ENCODE measurements at places on chromosomes 2 and 18.

DNA sequence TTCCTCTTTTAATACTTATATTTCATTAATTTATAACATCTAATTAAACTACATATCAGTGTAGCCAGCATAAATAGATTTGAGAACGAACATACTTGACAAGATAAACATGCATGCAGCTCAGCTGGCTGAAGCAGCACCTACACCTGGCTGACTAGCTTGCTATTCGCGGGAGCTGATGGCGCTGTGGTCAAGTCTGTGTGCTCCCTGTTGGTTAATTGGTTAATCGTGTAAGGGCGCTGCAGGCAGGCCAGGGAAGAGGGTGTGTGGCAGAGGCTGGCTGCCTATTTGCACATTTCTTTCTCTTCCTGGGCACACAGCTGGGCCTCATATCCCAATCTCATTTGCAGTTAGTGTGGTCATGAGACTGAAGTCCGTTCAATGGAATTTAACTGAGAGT is 14.5 kb upstream of the VWA3B start:
- DNase-seq: no peak

GRCh38 chr2:29295845-29296244 is 180.6 kb downstream of the CLIP4 start:
- no peak for DNase-seq

- DNase-seq: no peak
Observed at GRCh38 chr2:222239091-222239490, 59.7 kb downstream of the PAX3 start.

- no peak for DNase-seq
Observed at GRCh38 chr2:224901121-224901676, 141.1 kb downstream of the DOCK10 start.

DNA sequence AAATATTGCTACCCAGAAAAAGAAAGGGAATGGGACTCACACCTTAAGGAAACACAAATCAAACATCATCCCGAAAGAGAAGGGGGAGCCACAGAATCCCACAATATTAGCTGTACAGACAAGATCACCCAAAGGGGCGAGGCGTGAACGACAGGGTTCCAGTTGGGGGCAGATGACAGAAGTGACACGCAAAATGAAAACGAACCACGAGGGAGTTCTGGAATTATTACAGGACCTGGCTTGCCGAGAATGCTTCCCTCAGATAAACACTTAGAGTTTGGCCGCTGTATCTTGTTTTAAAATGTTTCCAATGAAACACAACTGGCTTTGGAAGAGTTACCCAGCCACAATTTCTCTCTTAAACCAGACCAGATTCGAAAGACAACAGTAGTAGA is 60.4 kb downstream of the C2orf76 start:
- no peak for DNase-seq

DNA sequence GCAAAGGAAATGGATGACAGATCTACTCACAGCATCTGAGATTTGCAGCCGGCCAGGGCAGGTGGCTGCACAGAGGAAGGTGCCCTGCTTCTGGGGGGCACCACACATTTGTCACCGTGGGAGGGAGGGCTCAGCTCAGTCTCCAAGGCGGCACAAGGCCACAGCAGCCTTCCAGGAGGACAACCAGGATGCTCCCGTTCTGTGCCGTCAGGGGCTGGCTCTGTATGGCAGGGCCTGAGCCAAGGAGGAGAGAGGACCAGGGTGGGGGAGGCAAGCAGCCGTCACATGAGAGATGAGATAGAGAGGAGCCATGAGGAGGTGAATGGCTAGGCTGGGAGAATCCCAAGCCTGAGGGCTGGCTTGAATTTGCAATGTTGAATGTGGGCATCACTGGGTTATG is 4.6 kb upstream of the BOK start:
- DNase-seq: no peak

DNA sequence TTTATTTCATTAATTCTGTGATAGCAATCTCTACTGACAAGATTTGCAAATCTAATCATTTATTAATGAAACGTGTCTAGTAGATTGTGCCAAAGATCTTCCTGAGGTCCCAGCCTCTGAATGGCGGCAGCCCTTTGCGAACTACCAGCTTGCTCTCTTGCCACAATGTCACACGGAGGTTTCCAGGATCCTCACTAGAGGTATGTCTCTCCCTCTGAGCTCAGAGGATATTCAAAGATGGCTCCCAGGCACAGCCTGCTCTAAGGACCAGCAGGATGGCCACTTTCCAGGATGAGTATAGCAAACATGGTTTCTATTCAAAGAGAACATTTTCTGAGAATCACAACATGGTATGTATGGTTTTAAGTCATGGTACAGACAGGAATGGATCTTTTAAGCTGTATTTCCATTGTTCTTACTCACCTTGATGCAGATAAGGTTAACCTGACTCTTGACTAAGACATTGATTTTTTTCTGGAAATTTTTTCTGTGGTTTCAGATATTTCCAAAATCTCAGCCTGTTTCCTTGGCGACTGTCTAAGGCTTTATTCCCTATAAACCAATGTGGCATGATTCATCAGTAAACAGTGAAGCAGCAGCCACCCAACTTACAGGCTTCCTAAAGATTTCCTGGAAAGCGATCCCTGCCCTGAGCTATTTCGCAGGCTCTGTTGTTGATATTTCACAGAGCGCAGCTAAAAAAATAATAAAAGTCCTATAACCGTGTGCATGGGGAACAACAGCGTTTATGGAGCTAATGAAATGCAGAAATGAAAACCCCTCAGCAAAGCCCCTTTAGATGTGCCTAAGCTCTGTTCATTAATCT is 54.1 kb upstream of the KLF7 start:
- DNase-seq: peak; percentile 88

GRCh38 chr2:178523596-178524134 is 43.4 kb downstream of the PLEKHA3 start:
- DNase-seq: no peak

GRCh38 chr2:197613509-197613987 is 61.8 kb downstream of the RFTN2 start:
- DNase-seq: peak; percentile 36

- DNase-seq: no peak
Observed at GRCh38 chr18:79530821-79531220, 135.1 kb downstream of the NFATC1 start.

GRCh38 chr2:191566344-191566743 is 111.6 kb upstream of the NABP1 start:
- peak; percentile 66 for DNase-seq

DNA sequence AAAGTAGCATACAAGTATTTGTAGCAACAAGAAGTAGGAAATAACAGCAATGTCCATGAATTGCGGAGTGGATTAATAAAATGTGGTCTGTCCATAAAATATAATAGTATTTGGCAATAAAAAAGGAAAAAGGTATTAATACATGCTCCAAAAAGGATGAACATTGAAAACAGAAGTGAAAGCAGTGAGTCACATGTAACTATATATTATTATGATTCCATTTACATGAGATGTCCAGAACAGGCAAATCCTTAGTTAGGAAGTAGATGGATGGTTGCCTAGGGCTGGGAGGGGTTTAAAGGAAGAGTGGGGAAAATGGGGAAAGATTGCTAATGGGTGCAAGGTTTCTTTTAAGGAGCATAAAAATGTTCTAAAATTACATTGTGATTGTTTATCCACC is 44.5 kb downstream of the CCDC74A start:
- DNase-seq: peak; percentile 18

DNA sequence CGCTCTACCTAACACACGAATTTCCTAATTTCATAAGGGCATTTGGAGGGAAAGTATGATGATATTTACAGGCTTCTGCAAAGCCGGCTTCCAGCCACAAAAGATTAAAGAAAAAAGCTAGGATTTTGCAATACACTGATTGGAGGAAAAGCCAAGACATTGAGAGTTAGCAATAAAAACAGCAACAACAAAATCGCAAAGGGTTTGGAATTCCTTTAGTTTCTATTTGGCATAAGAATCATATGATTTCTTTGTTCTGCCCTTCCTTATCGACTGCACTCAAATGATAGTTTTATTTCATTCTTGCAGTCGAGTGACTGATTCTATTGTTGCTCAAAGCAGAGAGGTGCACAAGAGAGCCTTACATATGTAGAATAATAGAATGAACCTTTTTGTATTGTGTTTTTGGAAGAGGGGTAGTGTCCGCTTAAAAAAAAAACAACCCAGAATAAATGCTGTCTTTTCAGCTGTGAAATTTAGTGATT is 3.9 kb upstream of the ZNF532 start:
- DNase-seq: peak; percentile 85

DNA sequence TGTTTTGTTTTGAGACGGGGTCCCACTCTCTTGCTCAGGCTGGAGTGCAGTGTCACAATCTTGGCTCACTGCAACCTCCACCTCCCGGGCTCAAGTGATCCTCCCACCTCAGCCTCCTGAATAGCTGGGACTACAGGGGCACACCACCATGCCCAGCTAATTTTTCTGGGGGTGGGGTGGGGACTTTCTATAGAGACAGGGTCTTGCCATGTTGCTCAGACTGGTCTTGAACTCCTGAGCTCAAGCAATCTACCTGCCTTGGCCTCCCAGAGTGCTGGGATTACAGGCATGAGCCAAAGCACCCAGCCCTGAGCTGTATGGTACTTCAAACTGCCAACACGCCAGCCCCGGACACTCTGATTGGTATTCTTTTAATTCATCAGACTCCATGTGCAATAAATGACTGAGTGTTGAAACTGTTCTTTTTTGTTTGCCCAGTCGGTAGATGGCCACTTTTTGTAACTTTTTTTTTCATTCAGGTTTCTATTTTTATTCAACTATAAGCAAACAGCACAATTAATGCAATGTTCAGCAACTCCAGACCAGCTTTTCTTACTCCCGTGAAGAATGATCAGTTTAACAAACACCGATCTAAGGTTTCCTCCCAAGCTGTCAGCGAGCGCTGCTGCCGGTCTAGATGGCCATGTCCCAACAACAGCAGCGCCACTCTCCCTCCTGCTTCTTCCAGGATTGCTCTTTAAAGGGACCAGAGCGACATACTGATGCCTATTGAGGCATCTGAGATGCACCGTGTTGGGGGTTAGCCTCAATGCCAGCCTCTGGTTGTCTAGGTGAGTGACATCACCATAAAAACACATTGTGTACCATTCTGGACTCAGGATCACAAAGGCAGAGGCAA is 12.5 kb upstream of the TGOLN2 start:
- DNase-seq: peak; percentile 8

DNA sequence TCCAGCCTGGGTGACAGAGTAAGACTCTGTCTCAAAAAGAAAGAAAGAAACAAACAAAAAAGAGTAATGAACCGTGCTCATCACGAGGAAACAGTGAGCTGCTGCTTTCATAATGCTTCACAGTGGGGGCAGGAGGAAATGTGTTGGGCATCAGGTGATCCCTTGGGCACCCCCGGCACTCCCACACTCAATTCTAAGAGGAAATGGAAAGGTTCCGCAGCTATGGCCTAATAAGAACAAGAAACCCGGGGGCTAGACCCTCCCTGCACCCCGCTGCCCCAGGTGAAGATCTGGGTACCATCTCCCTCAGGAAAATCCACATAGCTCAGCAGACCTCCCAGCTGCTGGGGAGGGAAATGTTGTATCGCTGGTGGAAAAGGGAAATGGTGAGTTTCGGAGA is 118.9 kb downstream of the LPIN1 start:
- DNase-seq: no peak

- DNase-seq: no peak
Observed at GRCh38 chr2:197145471-197146056, 165.0 kb downstream of the ANKRD44 start.

GRCh38 chr2:176110415-176111308 is 3.6 kb downstream of the HOXD11 start:
- no peak for DNase-seq

DNA sequence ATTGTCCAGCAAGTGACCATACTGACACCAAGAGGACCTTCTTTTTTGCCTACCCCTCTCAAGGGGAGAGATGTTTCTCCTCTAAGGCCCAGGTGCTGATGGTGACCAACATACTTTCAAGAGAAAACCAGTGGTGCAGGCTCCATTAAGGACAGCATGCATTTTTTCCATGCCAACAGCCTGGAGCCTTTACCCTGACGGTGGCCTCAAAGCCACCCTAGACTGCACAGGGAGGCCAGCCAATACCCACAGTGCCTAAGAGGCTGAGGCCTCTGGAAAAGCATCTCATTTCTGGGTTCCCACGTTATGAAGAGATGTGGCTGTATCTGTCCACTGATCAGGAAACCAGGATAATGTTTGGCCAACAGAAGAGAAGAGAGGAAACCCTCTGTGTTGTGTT is 19.3 kb downstream of the SPRED2 start:
- no peak for DNase-seq

- no peak for DNase-seq
Observed at GRCh38 chr2:219644801-219645480, 17.5 kb downstream of the SLC4A3 start.

DNA sequence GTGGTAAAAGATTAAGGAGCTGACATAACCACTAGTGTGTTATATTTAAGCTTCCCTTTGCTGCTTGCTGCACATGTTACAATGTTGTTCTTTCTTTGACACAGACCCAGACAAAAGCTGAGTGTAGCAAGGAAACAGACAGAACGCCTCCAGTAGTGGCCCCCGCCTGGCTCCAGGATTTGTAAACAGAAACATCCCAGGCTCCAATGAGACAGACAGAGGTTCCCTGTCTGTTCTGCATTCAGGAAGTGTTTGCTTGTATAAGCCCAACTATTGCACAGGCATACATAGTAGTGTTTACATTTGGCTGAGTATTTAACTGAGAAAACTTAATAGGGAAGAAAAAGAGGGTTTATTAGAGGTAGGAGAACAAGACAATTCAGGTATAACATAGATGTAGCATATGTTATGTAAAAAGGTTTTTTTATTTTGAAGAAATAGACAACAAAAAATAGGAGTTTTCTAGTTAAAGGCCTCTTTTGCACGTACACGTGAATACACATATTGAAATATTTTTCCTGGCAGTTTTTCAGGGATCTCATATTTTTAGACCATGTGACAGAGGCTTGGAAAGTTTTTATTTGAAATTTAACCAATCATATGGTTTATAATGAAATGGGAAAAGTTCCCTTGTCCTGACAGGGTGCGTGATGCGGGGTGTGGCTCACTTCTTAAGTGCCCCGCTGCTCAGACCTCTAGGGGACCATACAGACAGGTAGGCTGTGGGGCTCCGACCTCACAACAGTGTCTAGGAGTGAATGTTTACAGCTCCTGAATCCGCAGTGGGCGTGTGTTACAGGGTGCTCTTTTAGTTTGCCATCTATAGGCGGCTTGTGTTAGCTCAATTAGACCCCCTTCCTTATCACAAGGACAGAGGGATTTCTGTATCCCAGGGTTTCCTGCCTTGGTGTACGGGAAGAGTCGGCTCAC is 118.4 kb downstream of the BMPR2 start:
- peak; percentile 97 for DNase-seq

GRCh38 chr2:16211341-16211740 is 271.0 kb downstream of the MYCN start:
- no peak for DNase-seq

DNA sequence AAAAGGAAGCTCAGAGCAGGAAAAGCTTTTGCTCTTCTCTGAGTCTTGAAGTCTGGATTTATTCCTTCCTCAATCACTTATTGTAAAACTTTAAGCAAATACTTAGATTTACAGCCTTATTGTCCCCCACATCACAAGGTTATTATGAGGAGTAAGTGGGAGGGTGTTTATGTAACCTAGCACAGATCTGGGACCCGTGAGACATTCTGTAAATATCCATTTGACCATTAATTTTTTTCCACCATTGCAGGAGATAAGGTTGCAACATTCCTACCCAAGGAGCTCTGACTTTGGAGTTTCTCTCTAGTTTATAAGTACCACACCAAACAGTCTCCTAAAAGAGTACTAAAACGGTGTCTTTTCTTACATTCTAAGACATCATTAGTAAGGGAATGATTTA is 52.1 kb upstream of the CTIF start:
- DNase-seq: peak; percentile 92
